ENCODE measurements at places on chromosomes 5 and 9.

DNA sequence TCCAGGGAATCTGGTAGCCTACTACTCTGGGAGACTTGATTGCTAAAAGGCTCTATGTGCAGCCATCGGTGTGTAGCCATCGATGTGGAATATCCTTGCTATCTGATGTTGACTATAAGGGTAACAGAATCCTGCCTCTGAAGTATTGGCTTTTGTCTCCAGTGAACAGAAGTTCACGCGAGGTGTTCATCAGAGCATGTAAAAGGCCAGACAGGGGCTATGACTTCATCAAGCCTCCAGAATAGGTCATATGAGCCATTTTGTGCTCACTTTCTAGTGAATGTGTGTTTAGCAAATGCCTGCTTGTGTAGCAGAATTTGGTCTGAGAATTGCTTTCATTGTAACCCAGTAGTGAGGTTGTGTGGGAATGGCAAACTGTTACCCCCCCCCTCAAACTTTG lies 66.8 kb upstream of the RAD23B start:
- no peak for DNase-seq

- DNase-seq: no peak
These were observed 54.1 kb upstream of the DMRTA1 start for GRCh38 chr9:22392523-22392922.

DNA sequence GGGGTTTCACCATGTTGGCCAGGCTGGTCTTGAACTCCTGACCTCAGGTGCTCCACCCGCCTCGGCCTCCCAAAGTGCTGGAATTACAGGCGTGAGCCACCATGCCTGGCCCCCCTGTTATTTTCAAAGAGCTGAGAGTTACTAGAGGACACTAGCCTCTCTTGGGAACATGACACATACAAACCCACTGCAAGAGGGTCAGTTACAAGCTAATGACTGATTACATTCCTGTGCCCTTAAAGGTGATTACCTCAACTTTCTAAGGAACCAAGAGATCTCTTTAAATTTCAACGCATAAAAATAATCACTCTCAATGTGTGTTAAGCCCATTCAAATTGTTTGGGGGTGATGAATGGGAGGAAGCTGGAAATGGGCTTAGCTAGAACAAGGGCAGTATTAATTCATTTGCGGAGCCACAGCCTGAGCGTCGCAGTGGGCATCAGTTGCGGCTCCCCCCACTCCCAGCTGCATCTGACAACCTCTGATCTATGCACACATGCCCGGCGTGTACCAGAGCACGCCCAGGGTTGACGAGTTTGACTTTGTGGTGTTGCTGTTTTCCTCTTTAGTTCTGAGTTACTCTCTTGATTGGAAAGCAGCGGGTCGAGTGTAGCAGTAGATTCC lies 146.9 kb downstream of the GOLPH3 start:
- no peak for DNase-seq

GRCh38 chr5:116764941-116765340 lies 190.3 kb upstream of the SEMA6A start:
- no peak for DNase-seq

GRCh38 chr9:88659126-88659525 lies 124.1 kb downstream of the NXNL2 start:
- DNase-seq: no peak

- DNase-seq: no peak
These were observed 31.6 kb upstream of the ADCY2 start for GRCh38 chr5:7364226-7364875.
